Activated naive CD4-positive, alpha-beta T cell (primary cell): ENCODE measurements at places on chromosomes 7 and 10.

DNA sequence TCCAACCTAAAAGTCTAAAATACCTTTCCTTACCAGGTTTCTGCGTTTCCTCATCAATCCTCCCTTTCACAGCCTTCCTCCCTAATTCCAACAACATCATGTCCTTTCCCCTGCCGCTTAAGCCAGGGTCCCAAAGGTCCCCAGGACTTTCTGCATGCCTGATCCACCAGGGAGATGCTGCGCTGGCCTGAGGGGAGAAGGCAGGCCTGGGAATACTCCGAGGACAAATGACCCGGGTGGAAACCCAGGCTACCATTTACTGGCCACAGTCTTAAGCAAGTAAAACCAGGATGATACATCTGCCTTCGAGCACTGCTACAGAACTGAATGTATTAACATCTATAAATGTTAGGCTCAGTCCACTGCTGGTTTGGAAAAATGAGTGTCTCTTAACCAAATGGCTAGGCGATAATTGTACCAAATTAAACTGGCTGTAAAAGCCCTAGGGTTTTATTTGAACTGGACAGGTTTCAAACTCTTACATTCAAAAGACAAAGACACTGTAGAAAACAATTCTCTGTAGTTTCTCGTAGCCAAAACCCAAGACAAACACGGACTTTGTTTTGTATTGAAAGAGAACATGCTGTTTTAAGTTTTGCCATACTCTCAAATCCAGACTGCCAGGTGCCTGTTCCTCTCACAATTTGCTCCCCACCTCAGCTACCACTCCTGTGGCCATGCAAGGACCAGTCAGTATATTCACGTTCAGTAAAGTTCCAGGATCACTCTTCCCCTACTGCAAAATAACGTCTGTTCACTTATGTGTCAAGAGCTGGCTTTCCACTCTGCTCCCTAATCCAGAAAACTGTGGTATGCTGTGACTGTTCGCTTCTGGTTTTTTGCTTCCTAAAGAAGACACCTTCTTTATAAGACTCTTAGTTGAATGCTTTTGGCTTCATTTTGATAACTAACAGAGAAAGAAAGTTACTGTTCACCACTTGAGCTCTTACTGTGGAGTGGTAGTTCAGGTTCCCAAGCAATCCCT is 145.7 kb downstream of the RNF216 start:
- no peak for DNase-seq

- no peak for DNase-seq
Observed at GRCh38 chr10:31756729-31757110, 171.9 kb downstream of the ARHGAP12 start.

- DNase-seq = no peak
Observed at GRCh38 chr7:16904076-16904475, 22.3 kb upstream of the AGR3 start.

GRCh38 chr10:45040921-45041542 is 40.3 kb downstream of the ZNF22 start:
- DNase-seq = no peak

DNA sequence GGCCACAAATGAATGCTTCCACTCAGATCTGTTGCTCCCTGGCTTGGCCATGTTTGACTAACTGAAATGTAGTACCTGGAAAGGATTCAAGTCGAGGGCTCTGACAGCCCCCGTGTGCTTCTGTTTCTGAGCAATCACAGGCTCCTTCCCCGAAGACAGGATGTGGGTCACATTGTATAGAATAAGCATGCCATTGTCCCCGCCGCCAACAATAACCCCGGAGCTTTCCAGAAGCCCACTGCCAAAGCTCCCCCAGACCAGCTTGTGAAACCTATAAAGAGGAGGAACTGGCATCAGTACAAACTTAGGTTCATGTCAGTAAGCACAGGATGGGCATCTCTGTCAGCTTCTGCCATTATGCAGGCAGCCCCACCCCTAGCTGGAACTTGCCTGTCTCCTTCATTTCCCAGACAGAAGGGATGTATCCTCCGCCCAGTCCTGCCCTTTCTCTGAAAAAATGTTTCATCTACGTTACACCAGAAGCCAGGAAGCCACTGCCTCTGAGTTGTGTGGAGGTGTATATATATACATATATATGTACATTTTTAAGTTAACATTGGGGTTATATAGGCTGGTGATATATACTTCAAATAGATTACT is 10.3 kb downstream of the SEC31B start:
- peak; percentile 41 for DNase-seq

DNA sequence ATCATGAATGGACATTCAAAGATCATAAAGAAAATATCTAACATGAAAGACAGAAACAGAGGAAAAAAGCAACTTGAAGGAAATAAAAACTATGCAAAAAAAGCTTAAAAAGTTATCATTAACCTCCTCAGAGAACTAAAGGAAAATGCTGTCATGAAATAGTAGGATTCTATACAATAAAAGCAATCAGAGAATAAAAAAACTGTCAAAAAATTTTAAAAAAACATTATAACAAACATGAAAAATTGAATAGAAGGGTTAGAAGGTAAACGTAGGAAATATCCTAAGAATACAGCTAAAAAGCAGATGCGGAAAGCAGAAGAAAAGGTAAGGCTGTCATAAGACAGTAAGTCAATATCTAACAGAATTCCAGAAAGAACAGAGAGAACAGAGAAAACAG is 44.8 kb downstream of the SGMS1 start:
- no peak for DNase-seq

DNA sequence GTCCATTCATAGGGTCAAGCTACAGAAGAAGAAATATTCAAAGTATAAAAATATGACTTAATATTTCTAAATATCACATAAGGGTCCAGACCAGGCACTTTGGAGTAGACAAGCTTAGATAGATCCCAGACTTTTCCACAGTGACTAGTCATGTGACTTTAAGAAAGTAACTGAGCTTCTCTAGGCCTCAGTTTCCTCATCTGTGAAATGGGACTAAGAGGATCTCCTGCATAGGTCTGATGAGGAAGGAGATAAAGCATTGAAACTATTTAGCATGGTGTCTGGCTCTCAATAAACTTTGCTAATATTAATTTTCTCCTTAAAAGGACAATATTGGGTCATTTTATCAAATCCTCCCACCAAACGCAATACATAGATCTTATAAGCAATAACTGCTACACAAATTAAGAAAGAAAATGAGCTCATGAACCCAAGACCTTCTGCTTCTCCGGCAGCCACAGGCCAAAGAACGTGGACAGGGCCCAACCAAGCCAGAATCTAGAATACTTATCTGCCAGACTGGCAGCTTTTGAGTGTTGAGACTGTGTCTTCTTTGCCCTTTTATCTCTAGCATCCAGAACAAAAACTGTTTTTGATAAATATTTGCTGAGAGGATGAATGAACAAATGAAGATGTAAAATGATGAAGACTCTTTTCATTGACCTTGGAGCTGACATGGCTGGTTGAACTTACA is 1.6 kb upstream of the TARP start:
- no peak for DNase-seq

DNA sequence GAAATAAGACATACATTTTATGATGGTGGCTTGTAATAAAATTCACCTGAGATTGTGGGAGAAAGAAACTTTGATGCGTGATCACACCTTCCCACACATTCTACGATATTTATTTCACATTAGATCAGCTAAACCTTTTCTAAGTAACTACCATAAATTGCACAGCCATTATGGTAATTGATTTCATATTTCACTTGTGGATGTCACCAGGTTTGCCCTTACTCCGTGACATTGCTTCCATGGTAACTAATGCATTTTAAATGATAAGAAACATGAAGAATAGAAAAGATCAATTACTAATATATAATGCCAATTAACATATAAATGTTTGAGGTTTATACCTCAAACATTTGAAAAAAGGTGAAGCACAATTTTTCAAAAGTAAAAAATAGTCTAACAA is 35.8 kb upstream of the SMIM30 start:
- no peak for DNase-seq

- DNase-seq = no peak
Observed at GRCh38 chr10:68087685-68088401, 12.8 kb upstream of the HERC4 start.

GRCh38 chr7:117871778-117872538 is 1.3 kb downstream of the CTTNBP2 start:
- DNase-seq = no peak

- no peak for DNase-seq
Observed at GRCh38 chr7:144827621-144828020, 8.2 kb downstream of the TPK1 start.

GRCh38 chr10:948347-948746 is 16.8 kb upstream of the LARP4B start:
- DNase-seq = no peak

GRCh38 chr7:5194571-5194970 is 4.5 kb downstream of the WIPI2 start:
- no peak for DNase-seq

DNA sequence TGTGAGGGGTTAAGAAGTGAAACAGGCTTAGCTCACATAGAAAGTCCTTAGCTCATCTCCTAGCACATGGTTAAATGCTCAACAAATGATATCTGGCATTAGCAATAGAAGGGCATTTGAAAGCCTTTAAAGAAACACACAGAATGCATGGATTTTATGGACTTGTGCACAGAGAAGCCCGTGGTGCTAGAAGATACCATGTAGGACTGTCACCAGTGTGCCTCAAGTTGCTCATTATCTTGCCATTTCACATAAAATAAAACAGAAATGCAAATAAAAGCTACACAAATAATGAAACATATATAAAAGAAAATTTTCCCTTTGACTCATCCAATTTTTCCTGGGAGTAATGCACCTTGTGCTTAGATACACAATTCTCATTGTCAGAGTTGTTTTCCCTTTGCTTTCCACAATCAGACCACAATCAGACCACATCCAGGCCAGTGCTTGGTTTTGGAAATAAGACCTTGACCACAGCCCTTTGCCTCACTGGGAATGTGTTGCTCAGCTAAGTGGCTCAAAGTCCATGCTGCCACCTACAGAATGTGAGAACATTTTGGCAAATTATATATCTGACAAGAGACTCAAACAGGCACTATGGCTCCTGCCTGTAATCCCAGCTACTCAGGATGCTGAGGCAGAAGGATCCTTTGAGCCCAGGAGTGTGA is 9.5 kb upstream of the WDR11 start:
- DNase-seq = no peak
